Activated naive CD4-positive, alpha-beta T cell (primary cell): ENCODE measurements at places on chromosomes 2 and 18.

DNA sequence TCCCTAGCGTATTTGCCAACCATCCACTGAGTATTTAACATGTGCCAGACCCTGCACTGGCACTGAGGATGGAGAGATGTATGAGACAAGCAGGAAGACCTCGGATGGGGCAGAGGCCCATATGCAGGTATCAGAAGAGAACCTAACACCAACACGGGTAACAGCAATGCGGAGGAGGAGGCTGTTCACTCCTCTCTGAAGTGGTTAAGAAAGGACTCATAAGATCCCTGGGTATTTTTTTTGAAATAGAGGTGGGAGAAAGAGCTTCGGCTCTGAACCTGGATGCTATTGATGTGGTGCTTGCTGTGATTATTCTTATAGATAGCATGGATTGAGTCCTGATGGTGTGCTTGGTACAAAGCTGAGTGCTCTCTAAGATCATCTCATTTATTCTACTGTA, 418.3 kb downstream of the LPIN1 start:
- DNase-seq, result no peak

DNA sequence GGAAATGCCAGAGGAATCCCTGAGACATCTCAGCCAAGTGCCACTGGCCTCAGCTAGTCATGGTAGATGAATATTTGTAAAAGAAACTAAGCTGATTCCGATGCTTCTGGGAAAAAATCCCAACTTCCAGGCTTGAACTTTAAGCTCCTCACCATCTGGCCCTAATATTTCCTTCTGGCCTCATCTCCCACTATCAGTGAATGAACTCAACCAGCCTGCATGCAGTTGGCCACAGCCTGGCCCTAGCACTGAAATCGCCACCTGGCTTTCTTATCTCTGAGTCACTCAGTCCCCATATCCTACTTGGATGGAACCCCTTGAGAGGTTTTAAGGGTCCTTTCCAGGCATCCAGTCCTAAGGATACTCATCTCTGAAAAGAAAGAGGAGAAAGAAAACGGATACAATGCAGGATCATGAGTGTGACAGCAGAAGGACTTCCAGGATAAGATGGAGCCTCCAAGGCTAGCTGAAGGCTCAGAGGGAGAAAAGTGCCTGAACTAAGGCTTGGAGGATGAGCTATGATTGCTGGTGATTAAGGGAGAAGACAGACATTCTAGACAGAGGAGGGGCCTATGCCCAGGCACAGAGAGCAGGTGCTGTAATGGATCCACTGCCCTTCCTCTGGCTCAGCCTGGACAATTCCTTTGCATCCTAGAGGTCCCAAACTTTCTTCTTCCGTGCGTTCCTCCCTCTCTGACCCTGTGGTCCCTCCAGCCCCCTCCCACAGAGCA, 141.5 kb upstream of the MYCN start:
- DNase-seq, result no peak

DNA sequence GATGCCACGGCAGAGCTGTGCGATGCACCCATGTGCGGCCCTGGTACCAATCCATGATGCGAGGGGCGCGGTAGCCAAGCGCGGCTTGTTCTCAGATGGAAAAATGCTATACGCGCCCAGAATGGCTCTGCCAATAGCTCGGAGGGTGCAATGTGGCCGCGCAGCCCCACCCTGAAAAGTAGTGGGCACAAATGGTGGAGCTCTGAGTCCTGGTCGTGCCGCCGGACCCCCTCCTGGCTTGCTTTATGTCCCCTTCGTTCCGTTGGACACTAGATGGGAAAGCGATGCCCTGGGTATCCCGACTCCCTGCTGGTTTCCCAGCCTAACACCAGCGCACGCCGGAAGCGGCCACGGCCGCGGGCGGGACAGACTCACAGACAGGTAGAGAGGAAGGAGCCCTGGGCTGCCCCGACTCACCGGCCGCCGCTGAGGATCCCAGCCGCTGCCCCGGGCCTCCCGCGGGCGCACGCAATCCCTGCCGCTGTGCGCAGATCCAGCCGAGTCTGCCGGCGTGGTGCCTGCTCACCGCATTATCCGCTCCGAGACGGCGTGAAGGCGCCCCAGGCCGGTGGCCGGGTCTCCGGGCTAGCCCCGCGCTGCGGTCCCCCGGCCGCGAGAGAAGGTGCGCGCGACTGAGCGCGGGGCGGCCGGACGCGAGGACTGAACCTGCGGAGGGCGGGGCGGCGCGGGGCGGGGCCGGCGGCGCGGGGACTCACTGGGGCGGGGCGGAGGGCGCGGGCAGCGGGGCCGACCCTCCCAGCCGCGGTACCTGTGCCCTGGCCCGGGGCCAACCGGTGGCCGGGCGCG, at the start of gene CDC42EP3:
Gene CDC42EP3 (minus strand): TSS at position 634 of the 807 bp plus-strand sequence. CDS start 25,055 bp downstream, outside the sequence.
- DNase-seq, result peak; percentile 20

GRCh38 chr2:71620116-71620515, 166.8 kb downstream of the DYSF start:
- no peak for DNase-seq

- DNase-seq, result no peak
Observed at GRCh38 chr2:191202209-191202721, 42.9 kb upstream of the MYO1B start.

- no peak for DNase-seq
Observed at GRCh38 chr18:10402871-10403559, 51.4 kb upstream of the APCDD1 start.

DNA sequence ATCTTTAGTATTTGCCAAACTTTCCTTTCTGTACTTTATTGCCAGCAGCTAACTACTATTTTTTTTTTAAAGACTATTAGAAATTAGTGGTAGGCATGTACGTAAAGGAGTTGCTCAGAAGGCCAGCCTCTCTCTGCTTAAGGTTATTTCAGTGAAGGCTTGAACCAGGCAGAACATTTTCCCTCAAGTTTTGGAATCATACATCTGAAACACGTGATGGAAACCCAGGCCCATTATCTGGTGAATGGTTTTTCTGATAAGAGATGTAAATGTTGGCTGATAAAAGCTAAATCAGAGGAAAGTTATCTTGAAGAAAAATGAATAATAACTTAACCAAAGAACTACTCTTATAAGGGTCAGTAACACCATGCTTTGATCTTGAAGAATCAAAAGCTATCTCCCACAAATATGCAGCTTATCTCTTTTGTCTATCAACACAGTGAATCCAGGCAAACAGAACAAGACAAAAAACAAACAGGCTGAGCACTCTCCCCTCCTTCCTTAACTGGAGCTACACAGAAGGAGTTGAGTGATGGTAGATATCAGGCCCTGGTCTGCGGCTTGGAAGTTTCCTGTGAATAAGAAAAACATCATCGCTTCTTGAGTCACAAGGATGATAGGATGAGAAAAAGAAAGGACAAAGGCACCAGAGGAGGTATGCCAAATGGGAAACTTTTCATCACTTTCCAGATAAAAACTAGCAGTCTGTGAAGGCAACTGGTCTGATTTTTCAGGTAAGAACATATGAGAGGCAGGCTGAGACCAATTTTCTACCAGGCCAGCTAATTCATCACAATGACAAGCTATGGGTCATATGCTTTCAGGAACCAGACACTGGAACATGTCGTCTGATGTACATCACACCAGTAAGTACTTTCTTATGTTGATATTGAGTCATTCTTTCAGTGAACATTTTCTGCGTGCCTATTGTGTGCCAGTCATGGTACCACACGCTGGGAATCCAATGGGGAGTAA, 88.4 kb upstream of the STK17B start:
- DNase-seq, result no peak

- DNase-seq, result no peak
Observed at GRCh38 chr18:22831441-22831904, 101.7 kb upstream of the RBBP8 start.

DNA sequence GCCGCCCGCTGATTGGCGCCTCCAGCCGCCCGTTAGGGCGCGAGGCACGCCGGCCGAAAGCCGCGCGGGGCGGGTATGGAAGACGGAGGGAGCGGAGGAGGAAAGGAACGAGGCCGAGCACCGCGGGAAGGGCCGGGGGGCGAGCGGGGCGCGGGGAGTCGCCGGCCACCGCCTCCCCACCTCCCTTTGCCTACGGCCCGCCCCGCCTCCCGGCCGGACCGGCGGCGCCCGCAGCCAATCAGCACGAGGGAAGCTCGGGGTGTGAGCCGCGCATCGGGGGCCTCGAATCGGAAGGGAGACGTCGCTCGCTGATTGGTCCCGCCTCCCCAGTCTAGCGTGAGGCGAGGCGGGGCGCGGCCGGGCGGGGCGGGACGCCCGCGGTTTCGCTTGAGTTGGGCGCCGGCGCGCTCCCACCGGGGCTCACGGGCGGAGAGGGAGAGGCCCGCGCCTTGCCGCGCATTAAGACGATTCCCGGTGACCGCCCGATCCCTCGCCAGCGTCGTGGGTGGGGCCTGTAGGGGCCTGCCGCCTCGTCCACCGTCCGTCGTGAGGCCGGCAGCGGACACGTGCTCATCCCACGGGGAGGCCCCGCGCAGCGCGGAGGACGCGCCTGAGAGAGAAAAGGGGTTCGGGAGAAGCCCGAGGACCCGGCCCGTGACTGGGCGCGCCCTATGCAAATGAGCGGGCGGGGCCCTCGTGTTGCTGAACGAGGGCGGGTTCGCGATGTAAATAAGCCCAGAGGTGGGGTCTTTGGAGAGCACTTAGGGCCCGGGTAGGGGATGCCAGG, 665 bp upstream of the SMAD2 start:
- peak; percentile 85 for DNase-seq

DNA sequence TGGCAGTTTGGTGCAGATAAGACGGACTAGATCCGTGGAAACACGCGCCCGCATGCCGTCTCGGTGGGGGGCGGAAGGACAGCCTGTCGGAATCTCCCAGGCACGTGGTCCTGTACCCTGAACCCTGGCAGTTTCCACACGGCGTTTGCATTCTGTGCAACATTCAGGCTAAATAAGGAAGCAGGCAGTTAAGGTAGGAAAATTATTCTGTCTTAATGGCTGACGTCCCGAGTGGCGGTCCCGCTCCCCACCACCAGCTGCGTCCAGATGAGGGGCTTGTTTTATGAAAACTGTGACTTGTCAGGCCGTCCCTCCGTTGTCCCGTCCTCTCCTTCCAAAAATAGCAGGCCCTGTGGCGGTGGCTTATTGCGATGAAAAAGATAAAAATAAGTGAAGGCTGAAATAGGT, 120.2 kb downstream of the NFATC1 start:
- no peak for DNase-seq

DNA sequence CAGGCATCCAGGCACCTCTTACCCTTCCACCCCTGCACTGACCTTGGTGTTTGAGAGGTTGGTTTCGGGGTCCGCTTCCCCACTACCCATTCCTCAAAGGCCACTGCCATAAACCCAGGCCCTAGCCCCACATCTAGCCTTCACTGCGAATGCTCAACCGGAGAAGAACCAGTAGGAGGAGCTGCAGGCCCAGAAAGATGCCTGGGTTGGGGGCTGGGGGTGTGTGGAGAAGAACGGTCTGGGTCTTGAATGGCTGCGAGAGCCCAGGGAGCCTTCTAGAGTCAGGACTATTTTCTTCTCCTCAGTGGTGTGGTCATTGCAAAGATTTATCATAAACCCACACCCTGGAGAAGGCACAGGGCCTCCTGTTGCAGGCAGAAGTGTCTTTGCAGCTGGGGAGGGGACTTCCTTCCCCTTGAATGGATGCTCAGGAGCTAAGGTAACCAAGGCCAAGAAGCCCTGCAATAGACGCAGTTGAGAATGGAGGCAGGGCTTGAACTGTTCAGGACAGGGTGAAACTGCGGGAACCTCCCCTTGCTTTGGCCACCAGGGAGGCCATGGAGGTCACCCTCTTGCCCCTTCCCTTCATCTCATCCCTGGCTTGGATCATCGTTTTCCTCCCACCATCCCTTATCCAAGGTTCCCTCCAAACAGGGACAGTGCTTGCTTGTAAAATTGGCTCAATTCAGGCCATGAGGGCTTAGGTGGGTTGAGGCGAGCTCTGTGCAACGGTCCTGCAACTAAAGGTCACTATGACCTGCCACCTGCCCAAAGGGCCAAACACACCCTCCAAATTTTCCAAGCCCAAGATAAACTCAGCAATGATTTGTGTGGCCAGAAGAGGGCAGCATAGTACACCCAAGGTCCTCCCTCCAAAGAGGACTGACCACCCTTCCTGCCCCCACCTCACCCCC, 20.9 kb downstream of the THNSL2 start:
- no peak for DNase-seq

DNA sequence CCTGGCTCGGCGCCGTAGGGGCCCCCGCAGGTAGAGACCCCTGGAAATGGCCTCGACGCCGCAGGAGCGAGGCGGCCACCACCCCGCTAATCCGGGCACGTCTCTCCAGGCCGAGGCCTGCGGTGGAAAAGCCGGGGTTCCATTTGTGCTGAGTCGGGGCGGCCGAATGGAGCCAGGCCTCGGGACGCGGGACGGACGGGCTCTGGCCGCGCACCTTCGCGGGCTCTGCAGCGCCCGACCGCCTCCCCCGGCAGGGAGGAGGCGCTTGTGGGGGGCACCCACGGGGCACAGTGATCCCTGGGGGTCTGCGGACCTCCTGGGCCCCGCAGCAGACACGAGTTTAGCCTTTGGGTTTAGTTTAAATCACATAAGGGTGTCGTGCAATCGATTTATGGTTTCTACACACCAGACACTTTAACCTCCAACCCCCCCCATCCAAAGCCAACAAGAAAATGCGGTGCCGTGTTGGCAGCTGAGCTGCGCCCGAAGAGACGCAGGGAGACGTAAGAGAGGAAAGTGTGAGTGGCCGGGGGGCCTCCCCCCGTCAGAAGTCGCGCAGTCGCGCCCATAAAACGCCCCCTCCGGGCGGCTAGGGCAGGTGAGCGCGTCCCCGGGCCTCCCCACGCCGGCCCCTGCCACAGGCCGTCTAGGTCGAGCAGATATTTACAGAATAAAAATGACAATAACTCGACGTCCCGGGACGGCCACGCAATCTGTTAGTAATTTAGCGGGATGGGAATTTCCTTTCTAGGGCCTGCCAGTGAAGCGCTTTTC, 1.0 kb upstream of the NFATC1 start:
- DNase-seq, result no peak
